Fibroblast of the conjunctiva (primary cell): ENCODE measurements at places on chromosomes 13 and 19.

- no peak for DNase-seq
Observed at GRCh38 chr13:51856027-51856736, 5.6 kb upstream of the CCDC70 start.

DNA sequence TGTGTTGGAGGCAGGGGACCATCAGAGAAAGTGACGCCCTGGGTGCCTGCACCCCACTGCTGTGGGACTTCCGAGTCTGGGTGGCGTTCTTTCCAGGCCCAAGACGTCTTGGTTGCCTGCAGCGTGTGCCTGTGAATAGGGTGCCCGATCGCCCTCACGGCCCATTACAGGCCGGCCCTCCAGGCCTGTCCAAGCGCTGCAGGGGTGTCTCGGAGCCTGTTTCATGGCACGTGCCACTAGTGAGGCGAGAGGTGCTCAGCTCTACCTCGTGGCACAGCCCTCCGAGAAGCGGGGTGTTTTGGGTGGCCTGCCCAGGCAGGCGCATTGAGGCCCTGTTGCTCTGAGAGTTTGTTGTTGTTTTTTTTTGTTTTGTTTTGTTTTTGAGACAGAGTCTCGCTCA, 30.1 kb downstream of the DOT1L start:
- DNase-seq = no peak

DNA sequence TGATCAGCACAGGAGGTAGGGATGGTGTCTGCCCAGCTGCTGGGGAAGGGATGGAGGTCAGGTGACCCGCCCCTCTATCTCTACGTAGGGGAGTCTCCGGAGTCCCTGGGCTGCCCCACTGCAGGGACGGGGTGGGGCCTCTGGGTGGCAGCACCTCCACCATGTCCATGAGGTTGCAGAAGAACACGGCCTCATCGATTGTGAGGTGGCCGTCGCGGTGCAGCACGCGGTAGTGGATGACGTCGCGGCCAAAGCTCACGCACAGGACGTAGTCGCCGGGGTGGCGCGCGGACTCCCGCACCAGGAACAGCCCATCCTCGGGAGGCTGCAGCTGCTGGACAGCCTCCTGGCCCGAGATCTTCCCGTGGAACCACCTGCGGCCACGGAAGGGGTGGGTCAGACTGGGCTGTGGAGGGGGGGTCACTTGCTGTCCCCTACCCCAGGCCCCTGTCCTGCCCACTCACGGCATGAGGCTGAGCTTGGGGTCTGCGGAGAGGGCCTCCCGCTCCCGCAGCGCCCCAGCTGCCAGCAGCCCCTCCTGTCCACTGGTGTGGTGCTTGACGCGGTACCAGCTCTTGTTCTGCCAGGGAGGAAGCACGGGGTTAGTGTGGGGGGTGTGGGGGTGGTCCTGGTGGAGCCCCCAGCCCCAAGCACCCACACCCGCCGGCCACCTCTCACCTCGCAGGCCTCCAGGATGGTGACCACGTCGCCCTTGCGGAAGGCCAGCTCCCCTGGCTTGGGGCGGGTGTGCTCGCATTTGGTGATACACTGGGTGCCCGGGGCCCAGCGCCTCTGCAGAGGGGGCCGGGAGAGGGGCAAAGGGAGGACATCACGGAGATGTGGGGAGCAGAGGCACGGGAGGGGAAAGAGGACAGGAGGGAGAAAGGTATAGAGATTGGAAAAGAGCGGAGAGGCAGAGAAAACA, 2.3 kb downstream of the MATK start:
- no peak for DNase-seq

DNA sequence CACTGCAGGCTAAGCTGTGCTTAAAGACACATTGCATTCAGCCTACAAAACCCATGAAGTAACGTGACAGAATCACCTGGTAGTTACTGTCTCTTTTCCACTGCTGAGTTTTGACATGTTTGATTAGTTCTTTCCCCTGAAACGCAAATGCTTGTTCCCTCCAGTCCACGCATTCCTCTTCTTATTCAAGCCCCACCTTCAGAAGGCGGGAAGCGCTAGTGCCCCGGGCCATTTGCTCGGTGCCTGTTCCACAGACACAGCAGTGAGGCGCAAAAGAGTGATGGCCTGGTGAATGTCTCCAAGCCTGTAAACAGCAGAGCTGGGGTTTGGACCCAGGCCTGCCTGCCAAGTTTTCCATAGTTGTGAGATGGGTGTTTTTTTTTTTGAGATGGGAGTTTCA, 10.9 kb downstream of the ACP4 start:
- DNase-seq = no peak

GRCh38 chr19:55471266-55471665, 5.2 kb upstream of the ZNF628 start:
- no peak for DNase-seq

GRCh38 chr13:106212386-106213010, 323.0 kb downstream of the EFNB2 start:
- DNase-seq = no peak

- DNase-seq = no peak
Observed at GRCh38 chr19:43595605-43595998, 332 bp downstream of the IRGQ start.

- DNase-seq = no peak
Observed at GRCh38 chr19:2811735-2812413, 7.8 kb upstream of the ZNF554 start.

GRCh38 chr13:80038371-80038770, 302.6 kb downstream of the SPRY2 start:
- DNase-seq = no peak
